ENCODE measurements at places on chromosomes 16 and 17.
A peak's percentile ranks its signal among the peaks of the same experiment; 100 is the strongest.

- DNase-seq: no peak
Observed at GRCh38 chr17:2949469-2950044, 113.8 kb downstream of the OR1D5 start.

GRCh38 chr16:77457046-77457445 is 22.2 kb upstream of the ADAMTS18 start:
- peak; percentile 81 for DNase-seq

GRCh38 chr17:4199818-4200402 is 56.9 kb downstream of the CYB5D2 start:
- DNase-seq: peak; percentile 26

- no peak for DNase-seq
Observed at GRCh38 chr17:34644941-34645550, 65.7 kb downstream of the TMEM132E start.

GRCh38 chr16:57844416-57845030 is 42.2 kb upstream of the KIFC3 start:
- DNase-seq: no peak

- DNase-seq: no peak
Observed at GRCh38 chr17:21010705-21011596, 31.9 kb downstream of the USP22 start.

DNA sequence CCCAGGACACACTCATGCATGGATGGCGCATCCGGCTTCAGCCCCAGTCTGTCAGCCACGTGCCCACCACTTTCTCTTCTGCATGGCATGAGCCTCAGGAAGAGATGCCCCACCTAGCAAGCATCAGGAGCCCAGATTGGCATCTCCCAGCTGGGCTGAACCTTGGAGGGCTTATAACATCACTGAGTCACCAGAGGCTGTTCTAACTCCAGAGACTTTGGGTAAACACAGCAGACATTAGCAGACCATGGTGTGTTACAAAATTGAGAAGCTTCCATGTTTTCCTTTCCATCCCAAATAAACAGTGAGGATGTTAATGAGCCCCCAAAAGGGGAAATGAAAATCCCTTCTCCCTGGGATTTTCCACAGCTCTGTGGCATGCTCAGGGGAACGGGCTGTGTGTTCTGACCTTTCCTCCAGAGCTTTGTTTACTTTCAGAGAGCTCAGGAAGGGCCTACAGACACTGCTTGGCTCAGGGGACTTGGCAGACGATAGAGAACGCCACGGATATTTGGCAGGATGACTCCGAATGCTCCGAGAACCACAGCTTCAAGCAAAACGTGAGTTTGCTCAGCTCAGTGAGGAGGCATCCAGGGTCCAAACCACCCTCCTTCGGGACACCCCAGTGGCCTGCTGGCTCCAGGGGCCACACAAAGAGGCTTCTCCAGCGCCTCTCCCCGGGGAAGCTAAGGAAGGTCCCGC is 16.5 kb downstream of the GLP2R start:
- DNase-seq: no peak

GRCh38 chr16:4668313-4668960 is 24.9 kb upstream of the NUDT16L1 start:
- DNase-seq: no peak

DNA sequence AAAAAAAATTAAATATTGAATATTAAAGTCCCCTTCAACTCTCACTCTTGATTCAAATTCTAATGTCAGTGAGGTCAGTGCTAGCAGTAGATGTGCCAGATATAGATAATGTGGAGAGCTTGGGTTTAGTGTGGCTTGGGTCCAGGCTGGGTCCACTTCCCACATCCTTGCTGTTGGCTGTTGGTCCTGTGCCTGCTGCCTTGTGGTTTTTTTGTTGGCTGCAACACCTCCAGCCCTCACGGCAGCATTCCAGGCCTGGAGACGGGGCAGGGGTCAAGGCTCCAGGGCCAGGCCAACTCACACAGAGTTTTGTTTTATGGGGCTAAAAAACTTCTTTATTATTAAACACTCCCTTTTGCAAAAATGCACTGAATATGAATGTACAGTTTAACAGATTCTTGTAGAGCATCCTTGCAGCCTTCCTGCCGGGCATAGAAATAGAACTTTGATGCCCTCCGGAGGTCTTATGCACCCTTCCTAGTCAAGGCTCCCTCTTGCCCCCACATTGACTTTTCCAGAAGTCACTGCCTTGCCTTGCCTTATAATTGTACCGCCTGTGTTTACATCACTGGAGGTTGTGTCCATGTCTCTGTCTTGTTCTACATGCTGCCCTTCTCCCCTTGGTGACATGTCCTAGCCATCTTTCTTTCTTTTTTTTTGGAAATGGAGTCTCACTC is 25.5 kb upstream of the MYO15B start:
- no peak for DNase-seq

- DNase-seq: no peak
Observed at GRCh38 chr16:6207580-6207979, 1110.0 kb upstream of the EEF2KMT start.

- DNase-seq: no peak
Observed at GRCh38 chr17:77882040-77882439, 76.5 kb upstream of the TNRC6C start.

GRCh38 chr16:63530208-63530607 is 1494.0 kb upstream of the CDH8 start:
- DNase-seq: no peak

DNA sequence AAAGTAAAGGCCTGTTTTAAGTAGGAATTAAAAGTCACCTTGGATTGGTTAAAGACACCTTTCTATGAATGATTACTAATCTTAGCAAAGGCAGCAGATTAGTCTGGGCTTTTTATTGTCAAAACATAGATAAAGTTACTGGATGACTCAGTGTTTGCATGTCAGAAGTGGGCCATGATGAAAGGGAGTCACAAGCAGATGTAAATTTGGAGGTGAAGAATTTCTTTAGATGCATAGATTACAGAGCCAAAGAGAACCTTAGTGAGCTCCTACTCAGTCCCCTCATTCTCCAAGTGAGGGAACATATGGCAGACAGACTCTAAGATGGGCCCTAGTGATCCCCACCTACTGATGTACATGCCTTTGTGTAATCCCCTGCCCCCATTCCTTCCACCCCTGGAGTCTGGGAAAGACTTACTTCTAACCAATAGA is 124.5 kb downstream of the HS3ST3A1 start:
- DNase-seq: no peak

DNA sequence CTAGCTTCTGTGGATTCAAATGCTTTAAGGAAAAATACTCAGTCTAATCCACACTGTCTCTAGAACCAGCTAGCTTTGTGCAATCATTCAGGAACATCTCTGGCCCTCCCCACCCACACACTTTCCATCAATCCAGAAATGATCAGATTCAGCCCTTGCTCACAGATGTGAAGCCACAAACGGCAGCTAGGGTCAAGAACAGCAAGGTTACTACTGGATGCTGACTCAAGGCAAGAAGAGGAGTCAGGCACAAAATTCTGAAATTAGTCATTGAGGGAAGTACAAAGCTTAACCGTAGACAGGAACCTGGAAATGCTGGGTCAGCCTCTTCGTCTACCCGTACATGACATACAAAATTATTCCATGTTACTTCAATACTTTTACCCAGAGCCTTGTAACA is 174.6 kb downstream of the CDH13 start:
- peak; percentile 24 for DNase-seq

DNA sequence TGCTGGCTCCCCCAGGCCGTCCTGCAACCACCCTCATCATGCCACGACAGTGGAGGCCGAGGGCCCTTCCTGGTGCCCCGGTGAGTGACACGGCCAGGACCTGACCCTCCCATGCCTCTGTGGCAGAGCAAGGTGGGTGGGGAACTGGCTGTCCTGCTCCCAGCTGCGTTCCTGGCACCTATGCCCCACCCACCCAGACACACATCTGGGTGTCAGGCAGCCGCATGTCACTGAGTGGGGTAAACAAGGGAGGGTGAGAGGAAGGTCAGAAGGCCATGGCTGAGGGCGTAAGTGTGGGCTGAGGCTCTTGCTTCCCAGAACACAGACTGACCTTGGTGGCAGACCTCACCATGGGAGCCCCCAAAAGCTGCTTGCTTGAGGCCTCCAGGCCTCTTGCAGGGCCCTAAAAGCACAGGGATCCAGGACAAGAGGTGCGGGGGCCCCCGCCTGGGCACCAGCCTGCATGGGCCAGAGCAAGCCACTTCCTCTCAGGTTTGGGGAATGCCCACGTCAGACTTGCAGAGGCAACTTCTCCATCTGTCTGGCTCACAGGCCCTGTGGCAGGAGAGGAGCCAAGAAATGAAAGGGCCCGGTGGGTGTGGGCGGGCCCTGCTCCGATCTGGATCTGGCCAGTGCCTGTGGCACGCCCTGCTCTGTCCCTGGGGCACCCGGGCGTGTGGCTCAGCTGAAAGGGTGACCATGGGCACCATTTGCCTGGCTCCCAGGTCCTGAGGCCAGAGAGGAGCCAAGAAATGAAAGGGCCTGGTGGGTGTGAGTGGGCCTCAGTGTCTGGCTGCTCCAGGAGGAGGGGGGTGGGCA is 3.9 kb upstream of the CCDC57 start:
- no peak for DNase-seq

DNA sequence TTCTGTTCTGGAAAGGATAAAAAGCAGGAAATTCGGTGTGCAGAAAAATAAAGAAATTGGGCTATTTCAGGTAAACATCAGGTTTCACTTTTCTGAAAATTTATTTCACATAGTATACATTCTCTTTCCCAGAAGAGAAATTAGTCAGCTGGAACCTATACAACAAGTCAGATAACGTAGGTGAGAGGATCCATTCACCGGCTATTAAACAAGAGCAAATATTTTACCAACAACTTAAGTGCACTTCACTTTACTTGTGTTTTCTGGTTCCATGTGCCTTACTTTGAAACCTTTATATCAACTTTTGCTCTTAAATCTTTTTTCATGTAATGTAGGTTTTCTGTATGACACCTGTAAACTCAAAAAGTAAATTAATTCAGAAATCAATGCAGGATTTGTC is 839.7 kb downstream of the CDH11 start:
- no peak for DNase-seq

DNA sequence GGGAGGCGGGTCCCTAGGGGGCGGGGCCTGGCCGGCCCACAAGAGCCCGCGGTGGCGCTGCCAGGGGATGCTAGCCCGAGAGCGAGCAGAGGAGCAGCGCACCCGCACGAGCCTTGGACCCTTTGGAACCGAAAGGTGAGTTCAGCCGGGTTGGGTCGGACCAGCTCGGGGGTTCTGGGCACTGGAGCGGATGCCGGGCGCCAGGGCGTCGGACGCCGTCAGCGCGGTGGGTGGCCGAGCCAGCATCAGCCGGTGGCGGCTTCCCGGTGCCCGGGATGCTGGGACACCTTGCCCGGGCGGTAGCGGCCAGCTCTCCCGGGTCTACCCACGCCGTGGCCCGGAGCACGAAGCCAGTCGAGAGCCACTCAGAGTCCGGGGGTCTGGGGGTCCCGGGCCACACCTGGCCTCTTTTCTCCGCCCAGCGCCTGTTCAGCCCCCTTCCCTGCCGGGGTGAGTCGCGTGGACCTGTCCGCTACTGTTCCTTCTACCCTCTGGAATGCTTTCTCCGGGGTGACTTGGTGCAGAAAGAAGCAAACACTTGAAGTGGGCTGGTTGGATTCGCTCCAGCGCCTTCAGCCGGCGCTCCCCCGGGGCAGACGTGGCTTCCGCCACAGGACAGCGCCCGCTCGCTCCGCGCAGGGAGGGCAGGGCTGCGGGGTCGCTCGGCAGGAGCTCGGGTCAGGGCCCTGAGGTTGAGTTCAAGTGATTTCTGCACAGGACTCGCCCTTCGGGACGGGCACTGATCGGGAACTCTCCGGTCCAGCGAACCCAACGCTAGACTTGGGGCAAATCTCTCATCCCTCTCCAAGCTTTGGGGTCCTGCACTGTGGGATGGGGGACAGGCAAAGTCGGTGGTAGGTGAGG is at the start of gene SCNN1G:
SCNN1G (plus strand) TSS at position 67 of the 864 bp plus-strand sequence. CDS start 3,527 bp downstream, outside the sequence.
- DNase-seq: no peak

- DNase-seq: no peak
Observed at GRCh38 chr17:5565808-5566207, 18.5 kb downstream of the NLRP1 start.

DNA sequence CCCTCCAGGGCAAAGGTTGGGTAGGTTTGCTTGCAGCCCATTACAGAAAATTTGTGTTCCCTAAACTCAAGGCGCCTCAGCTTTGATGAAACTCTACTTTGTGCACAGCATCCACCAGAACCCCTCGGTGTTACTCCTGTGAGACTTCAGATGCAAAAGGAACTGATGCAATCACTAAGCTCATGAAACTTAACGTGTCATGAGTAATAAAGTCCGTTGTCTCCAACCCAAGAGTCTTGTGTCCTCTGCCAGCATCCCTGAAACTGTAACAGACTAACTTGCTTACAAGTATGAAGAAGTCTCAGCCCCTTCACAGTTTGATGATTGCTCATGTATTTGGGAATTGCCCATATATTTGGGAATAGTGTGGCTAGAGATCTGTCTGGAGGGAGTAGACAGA is 74.8 kb upstream of the MARCHF10 start:
- DNase-seq: no peak

DNA sequence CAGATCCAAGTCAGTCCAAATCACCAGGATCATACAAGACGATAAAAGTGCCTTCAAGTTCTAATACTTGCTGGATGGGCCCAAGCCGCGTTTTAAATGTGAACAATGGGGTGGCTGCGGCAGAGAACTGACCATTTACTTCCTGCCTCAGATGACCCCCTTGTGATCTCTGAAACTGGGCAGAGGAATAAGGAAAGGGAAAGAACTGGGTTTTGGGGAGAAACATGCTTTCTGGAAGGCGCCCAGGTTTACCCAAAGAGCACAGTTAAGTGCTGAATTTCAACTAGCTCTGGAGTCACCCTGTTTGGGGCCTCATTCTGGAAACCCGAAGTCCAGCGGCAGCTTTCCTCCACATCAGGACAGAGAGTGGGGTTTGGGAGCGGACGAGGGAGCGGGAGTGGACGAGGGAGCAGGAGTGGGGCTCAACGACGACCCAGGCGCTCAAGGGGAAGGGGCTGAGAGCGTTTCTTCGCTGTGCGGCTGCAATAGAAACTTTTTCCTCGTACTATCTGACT is 1.6 kb downstream of the FAM20A start:
- DNase-seq: no peak

- DNase-seq: no peak
Observed at GRCh38 chr16:85615014-85615851, 2.1 kb downstream of the GSE1 start.

- no peak for DNase-seq
Observed at GRCh38 chr17:4583782-4584100, 588 bp upstream of the SMTNL2 start.

DNA sequence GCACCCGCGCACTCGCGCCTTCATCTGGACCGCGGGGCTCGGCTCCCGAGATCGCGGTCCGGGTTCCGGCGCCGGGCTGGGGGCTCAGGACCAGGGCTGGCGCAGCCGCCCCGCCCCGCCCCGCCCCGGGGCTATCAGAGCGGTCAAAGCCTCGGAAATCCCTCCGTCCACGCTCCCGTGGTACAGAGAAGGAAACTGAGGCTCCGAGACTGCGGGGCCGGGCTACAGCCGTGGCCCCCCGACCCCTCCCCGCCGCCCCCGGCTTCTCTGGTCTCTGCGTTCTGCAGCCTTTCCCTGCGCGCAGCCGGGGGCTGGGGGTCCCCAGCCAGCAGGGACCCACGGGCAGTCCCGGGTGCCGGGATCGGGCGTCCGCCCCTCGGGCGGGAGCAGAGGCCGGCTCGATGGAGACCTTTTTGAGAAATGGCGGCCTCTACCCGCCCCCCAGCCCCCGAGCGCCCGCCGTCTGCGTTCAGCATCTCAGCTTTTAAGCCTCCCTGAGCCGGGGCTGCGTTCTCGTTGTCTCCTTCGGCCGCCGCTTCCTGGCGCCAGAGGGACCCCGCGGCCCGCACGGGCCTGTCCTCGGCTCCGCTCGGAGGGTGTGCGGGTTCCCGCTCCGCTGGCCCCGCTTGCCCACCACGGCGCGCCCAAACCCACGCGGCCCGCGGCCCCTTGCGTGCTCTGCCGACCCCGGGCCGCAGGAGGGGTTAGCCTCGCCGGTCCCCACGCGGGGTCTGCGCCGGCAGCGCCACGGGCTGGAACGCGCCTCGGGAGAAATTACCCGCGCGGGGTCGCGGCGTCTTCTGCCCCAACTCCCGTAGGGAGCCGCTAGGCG is 1.5 kb upstream of the NPTX1 start:
- DNase-seq: no peak
